ENCODE measurements at places on chromosomes 3 and 15.
A peak's percentile ranks its signal among the peaks of the same experiment; 100 is the strongest.

DNA sequence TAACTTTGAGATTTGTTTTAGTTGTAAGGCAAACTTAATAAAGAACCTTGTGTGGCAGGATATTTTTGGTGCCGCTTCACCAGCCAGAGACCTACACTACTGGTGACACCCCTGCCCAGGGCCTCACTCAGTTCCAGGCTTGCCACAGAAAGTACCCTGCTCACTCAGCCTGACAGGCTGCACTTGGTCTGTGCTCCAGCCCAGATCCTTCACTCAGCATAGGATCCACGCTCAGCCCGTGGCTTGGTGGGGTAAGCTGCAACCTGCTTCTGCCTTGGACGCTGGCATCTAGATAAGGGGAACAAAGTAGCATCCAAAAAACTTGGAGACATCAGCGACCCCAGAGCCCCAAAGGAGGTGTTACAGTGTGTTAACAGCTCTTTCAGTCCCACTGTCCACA lies 825.5 kb downstream of the EPHA3 start:
- no peak for DNase-seq

DNA sequence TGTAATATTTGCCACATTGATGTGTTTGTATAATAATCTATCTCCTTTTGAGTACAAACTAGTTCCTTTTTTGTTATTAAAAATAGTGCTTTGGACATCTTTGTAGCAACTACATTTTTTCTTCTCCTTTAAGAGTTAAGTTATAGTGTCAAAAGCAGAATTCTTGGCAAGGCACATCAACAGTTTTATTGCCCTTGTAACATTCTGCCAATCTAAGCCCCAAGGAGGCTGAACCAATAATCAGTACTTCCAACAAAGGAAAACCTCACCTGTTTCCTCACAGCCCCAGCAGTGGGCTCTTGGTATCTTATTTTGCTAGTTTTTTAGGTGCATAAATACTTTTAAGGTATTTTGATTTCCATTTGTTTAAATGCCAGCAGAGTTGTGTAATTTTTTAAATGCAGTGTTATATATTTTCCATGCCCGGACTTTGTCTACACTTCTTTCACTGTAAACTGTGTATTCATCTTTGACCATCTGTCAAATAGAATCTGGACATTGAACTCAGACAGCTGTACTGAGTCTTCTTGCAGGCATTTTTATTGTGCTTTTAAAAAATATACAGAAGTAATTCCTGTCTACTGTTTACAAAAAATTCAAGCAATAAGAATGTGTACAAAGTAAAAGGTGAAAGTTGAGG lies 101.0 kb downstream of the MYLK start:
- no peak for DNase-seq

DNA sequence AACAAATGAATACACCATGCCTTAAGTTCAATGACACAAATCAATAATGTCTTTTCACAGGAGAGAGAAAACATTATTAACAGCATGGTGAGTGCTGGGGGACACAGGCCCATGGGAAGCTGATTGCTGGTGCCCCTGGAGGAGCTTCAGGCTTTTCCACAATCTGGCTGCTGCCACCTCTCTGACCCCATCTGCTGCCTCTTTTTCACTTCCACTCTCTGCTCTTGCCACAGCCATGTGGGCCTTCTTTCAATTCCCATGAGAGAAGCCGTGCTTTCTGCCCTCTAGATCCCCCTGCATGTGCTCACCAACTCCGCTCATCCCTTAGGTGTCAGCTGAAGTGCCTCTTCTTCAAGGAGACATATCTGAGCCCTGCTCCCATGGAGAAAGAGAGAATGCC lies 21.0 kb upstream of the CTXND1 start:
- no peak for DNase-seq

GRCh38 chr15:39074341-39074985 lies 506.4 kb upstream of the THBS1 start:
- no peak for DNase-seq

GRCh38 chr3:128353991-128354687 lies 112.6 kb downstream of the DNAJB8 start:
- DNase-seq: no peak

DNA sequence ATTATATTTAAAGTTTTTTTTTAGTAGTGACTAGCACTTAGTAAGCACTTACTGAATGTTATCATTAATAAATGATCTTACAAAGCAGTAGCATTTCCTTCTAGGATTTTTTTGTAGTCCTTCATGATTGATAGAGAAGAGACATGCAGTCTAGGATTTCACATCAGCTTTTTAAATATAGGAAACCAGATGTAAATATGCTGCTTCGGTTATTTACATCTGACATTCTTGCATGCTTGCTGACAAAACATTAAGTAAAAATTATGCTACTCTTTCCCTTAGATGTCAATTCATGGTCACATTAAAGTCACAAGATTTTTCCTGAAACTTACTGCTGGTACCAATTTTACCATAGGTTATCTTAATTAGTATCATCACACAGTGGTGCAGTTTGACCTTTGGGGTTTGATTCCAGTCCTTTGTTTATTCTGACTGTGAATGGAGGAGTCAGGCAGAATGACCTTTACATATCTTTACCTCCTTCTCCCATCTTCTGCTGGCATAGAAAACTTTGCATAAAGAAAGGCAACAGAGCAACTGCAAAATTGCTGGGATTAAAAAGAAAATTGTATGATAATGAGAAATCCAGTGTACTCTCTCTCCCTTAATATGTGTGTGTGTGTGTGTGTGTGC lies 286.5 kb downstream of the LPP start:
- DNase-seq: no peak

DNA sequence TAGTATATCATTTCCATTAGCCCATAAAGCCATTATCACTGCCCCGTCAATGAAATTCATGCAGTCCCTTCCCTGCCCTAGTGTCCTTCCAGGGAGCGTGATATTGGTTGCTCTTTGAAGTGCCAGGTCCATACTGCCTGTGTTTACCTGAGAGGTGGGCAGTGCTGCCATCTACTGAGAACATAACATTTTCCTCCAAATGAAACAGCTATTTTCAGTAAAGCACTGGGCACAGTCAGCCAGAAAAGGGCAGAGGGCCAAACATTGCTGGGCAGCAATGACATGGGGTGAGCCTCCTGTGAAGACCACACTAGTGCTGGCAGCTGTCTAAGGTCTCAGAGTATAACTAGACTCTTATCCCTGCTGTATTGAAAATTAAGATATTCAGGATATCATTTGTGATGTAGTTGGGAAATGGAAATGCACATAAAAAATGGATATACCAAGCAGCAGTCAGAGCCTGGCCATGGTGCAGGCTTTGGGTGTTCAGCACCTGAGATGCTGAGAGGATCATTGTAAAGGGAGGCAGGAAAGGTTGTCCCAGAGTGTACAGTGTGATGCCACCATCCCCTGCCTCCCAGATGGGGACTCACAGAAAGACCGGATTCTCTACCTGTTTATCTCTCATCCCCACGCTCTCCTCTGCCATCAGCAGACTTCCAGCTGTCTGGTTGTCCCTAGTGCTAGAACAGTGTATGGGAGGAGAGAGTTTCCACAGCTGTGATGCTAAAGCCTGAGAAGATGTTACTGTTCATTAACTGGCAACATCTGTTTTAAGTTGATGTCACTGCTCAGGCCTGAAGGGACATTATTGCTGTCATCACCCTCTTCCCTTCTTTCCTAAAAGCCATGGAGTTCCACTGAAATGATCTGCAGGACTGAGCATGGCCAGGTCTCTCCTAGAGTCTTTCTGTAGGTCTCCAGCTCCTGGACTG lies 108.8 kb downstream of the ARNT2 start:
- DNase-seq: no peak

GRCh38 chr3:8319935-8320634 lies 181.5 kb upstream of the LMCD1 start:
- no peak for DNase-seq

DNA sequence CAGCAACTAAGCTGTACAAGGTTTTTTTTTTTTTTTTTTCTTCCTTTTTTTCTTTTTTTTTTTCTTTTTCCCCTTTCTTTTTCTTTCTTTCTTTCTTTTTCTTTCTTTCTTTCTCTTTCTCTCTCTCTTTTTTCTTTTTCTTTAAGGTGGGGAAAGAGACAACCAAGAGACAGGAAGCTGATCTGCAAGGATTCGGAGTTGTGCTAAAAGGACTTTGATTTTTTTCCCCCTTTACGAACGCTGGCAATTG lies 148 bp downstream of the RBMS3 start:
- DNase-seq: no peak

DNA sequence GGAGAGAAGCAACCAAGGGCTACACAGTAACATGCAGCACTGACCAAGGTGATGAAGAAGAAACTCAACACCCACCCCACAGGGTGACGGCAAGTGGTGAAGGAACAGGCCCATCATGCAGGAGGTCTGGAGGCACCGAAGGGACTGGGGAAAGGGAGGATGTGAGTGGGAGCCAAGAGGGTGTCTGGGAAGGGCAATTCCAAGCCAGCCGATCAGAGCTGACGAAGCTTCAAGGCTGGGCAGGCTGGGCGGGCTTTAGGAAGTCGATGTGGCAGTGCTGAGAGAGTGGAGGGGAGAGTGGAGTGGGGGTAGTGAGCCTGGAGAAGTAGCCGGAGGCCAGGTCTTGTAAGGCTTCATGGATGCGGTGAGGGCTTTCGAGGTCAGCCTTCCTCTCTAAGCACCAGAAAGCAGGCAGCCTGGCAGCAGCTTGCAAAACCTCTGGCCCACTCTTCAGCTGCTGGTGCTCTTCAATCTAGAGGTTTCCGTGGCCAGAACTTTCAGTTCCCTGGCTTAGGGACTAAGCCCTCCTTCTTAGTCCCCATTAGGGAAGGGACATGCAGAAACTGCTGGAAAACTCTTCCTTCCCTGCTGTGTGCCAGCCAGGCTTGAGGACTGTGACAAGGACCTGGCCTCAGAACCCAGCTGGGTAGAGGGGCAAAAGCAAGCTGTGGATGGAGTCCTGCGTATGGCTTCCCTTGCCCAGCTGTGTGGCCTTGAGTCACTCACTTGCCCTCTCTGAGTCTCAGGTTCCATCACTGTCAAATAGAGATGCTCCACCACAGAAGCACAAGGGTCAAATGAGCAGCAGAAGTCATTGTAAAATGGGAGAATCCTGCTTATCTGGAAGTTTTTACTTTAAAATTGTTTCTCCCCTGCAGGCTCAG lies 72.1 kb downstream of the TLE3 start:
- DNase-seq: no peak

DNA sequence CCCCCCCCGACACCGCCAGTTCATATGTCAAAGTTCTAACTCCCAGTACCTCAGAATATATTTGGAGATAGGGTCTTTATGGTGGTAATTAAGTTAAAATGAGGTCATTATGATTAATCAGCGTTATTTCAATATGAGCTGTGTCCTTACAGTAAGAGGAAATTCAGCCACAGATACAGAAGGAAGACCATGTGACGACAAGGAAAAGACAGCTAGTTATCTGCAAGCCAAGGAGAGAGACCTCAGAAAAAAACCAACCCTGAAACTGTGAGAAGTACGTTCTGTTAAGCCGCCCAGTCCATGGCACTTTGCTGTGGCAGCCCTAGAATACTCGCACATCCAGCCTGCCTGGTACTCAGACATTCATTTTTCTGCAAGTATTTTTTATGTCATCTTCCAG lies 62.3 kb upstream of the ARL8B start:
- no peak for DNase-seq

GRCh38 chr3:123952844-123953520 lies 8.0 kb downstream of the CCDC14 start:
- no peak for DNase-seq

GRCh38 chr3:57157545-57157944 lies 7.6 kb downstream of the IL17RD start:
- DNase-seq: no peak

DNA sequence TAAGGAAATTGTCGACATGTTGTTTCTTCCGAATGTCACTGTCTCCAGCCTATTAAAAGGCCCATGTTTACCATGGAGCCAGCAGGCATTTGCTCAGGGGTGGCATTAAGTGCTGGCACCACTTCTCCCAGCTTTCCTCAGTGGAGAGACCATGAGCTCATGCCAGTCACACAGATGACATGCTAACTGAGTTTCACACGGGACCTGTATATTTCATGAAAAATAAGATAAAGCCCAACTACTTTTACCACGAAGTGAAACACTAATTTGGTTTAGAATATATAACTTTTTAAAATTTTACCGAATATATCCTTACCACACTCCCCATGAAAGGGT lies 93.4 kb downstream of the ETFA start:
- DNase-seq: no peak

- DNase-seq: peak; percentile 21
Observed at GRCh38 chr15:73873889-73874511, 636 bp downstream of the TBC1D21 start.

- no peak for DNase-seq
Observed at GRCh38 chr3:1439395-1439794, 346.6 kb downstream of the CNTN6 start.

GRCh38 chr3:132723024-132723950 lies 1.1 kb upstream of the NPHP3 start:
- no peak for DNase-seq

- peak; percentile 23 for DNase-seq
Observed at GRCh38 chr3:58414538-58415197, 19.0 kb downstream of the PDHB start.

DNA sequence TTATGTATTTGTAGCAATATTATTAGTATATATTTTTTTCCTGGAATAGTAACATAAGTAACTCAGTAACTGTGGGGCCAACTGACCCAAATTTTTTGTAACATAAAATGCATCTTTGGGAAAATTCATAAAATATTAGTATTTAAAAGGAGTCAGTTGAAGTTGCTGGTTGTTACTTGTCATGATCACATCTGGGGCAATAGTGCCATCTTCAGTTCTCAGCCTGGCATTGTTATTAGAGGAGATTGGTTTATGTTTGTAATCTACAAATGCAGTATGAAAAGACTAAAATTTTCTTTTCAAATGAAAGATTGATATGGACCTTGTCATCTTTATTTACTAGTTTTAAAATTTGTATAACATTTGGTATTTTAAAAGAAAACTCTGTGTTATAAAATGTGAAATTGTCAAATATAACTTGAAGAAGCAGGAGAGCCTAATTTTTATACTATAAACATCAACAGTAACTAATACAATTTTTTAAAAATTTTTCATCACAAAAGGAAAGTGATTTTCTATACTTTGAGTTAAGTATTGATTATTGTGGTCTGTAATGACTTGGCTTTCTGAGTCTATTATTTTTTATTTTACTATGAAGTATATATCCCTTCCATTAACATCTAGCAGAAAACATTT lies 38.8 kb upstream of the MLF1 start:
- no peak for DNase-seq

DNA sequence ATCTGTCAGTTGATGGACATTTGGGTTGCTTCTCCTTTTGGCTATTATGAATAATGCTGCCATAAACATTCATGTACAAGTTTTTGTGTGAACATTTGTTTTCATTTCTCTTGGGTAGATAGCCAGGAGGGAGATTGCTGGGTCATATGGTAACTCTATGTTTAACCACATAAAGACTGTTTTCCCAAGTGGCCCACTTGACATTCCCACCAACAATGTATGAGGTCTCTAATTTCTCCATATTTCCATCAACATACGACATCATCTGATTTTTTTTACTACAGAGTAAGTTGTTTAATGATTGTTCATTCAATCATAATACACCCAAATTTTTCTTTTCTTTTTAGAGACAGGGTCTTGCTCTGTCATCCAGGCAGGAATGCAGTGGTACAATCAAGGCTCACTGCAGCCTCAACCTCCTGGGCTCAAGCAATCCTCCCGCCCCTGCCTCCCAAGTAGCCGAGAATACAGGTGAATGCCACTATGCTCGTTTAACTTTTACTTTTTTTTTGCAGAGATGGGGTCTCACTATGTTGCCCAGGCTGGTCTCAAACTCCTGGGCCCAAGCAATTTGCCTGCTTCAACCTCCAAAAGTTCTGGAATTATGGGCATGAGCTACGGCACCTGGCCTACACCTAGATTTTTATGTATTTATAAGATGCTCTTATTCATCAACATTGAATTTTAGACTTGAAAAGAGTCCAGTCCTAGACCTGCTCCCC lies 6.8 kb downstream of the IP6K1 start:
- DNase-seq: no peak
